Mesenchymal stem cell (in vitro differentiated cells and primary cell): ENCODE measurements at places on chromosomes 11 and 22.
A peak's percentile ranks its signal among the peaks of the same experiment; 100 is the strongest.

DNA sequence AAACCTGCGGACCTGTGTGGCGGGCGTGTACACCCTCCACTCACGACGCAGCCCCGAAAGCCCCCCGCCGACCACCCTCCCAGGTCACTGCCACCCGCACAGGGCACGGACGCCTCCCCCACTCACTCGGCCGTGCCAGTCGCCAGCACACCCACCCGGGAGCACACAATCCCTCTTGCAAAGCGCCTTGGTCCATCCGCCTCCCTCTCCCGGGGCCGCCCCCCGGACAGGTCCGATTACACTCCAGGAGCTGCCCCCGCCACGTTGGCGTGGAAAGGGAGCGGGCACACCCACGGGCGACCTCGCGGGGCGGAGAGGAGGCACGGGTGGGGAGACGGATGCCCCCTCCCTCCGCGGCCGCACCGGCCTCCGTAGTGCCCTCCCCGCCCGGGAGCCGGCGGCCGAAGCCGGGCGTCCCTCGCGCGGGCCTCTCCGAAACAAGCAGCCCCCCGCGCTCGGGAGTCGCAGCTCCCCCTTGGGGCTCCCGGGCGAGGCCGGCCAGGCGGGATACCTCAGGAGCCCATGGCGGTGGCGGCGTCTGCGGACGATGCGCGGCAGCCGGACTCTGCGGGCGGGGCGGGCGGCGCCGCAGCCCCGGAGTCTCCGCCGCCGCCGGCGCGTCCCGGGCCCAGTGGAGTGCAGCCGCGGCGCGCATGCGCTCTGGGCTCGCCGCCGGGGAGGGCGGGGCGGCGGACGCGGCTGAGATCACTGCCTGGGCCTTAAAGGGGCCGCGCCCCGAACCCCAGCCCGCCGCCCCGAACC lies at the start of gene TMEM184B:
Gene TMEM184B (minus strand): TSS at position 638 of the 762 bp plus-strand sequence. CDS start 25,049 bp downstream, outside the sequence.
- peak; percentile 66 for DNase-seq
- no peaks in the 10 kb centered on the region for H3K36me3 ChIP-seq
- peaks cover 28% of the 10 kb centered on the region for H3K4me1 ChIP-seq
- H3K27ac ChIP-seq, result no peak within 1 kb of the TSS
- peaks cover 3% of the 10 kb centered on the region for H3K27me3 ChIP-seq
- H3K4me3 ChIP-seq, result peak within 1 kb of the TSS; percentile 93

GRCh38 chr11:59807047-59807610 lies 3.4 kb downstream of the MRPL16 start:
- H3K36me3 ChIP-seq, result peaks cover 63% of the 10 kb centered on the region
- H3K27me3 ChIP-seq, result no peaks in the 10 kb centered on the region
- no peak overlapping the region for H3K4me3 ChIP-seq

DNA sequence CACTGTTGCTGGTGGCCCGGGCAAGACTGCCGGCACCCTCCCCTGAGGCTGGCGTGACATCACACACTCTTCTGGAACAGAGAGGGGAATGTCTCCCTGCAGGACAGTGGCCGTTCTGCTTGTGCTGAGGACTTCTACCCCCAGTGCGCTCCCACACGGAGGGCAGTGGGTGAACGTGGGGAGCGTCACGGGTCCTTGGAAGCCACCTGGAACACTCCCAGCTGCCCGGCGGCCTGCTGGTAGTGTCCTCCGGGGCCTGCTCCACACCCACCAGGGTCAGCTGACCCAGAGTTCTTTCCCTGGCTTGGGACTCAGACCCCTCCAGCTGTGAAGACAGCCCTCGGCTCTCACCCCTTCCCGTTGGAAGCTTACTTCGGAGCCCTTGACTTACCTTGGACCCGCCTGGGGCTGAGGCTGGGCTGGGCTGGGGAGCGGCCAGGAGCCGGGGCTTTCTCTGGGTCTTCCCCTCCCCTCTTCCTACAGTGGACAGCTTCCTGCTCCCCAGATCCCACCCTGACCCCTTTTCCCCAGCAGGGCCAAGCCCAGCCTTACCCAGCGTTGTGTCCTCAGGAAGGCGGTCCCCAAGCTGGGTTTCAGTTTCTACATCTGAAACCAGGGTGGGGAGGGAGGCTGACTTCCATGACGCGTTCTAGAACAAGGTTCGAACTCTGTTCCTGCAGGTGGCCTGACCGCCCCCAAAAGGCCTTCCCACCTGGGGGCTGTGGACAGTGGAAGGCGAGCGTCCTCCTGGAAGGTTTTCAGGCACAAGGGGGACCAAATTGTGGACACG lies 14.8 kb upstream of the GAL start:
- DNase-seq, result no peak
- H3K36me3 ChIP-seq, result no peaks in the 10 kb centered on the region
- no peak overlapping the region for H3K27ac ChIP-seq

GRCh38 chr11:132184079-132184478 lies 813.7 kb downstream of the NTM start:
- no peak overlapping the region for H3K27ac ChIP-seq
- H3K36me3 ChIP-seq, result no peaks in the 10 kb centered on the region
- no peak overlapping the region for H3K4me3 ChIP-seq
- DNase-seq, result no peak
- H3K4me1 ChIP-seq, result peaks cover 2% of the 10 kb centered on the region

DNA sequence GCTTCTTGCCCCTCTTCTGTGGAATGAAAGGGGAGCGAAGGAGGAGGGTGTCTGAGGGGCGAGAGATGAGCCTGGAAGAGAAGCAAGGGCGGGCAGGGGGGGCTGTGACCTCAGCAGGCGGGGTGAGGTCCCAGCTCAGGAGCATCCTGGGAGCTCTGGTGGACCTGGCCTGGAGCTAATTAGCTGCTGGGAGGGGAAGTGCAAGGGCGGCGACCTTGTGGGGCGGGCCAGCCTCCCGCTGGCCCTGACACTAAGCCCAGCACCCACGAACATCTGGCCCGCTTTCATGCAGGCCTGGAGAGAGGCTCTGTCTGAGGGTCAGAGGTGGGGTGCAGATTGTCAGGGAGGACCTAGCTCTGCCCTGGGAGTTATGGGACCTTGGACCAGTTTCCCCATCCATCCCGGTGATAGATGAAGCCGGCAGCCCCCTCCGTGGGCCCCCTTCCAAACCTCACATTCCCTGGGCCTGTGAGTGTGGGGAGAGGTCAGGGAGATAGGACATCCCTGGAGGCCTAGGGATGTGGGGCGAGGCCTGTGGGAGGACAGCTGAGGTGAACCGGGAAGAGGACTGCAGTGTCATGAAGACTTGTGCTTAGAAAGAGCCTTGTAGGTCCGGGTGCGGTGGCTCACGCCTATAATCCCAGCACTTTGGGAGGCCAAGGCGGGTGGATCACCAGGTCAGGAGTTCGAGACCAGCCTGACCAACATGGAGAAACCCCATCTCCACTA lies 28.5 kb upstream of the CD82 start:
- H3K36me3 ChIP-seq, result no peaks in the 10 kb centered on the region
- no peak overlapping the region for H3K27ac ChIP-seq
- H3K27me3 ChIP-seq, result peaks cover 25% of the 10 kb centered on the region
- H3K4me3 ChIP-seq, result no peak overlapping the region
- no peak for DNase-seq

DNA sequence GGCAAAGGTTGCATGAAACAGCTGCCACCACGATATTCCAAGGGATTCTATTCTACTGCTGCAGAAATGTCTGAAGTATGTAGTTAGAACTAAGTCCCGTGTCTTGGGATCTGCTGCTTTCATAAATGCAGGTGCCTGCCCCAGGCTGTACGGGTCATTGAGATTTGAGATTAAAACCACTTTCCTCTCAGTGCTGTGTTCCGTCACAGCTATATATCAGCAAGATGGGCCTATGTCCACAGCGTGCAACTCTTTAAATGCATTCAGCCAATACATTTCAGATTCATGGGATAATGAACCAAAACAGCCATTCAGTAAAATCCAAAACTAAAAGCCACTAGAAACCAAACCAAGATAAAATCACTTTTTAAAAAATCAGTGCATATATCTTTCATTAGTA lies 107.3 kb upstream of the LUZP2 start:
- H3K4me3 ChIP-seq, result no peak overlapping the region
- no peaks in the 10 kb centered on the region for H3K36me3 ChIP-seq
- no peaks in the 10 kb centered on the region for H3K4me1 ChIP-seq
- no peak overlapping the region for H3K27ac ChIP-seq
- H3K27me3 ChIP-seq, result no peaks in the 10 kb centered on the region

DNA sequence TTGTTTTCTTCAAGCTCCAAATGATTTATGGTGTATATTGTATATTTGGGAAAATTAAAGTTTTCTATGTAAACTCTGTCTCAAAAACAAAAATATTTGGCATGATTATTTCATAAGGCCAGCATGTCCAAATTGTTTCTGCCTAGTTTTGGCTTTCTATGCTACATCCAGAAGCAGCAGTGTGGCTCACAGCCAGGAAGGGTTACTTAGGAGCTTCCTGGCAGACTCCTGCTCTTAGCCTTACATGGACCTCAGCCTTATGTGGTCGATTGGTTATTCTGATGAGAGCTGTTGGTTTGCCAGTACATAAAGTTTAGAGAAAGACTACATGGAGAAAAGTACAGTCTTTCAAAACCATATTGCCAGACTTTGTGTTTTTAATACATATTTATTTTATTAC lies 297.7 kb upstream of the FAT3 start:
- H3K27ac ChIP-seq, result no peak overlapping the region
- no peaks in the 10 kb centered on the region for H3K36me3 ChIP-seq
- H3K4me3 ChIP-seq, result no peak overlapping the region
- peaks cover 3% of the 10 kb centered on the region for H3K4me1 ChIP-seq
- H3K27me3 ChIP-seq, result no peaks in the 10 kb centered on the region
